ENCODE measurements at places on chromosomes 16 and 17.

DNA sequence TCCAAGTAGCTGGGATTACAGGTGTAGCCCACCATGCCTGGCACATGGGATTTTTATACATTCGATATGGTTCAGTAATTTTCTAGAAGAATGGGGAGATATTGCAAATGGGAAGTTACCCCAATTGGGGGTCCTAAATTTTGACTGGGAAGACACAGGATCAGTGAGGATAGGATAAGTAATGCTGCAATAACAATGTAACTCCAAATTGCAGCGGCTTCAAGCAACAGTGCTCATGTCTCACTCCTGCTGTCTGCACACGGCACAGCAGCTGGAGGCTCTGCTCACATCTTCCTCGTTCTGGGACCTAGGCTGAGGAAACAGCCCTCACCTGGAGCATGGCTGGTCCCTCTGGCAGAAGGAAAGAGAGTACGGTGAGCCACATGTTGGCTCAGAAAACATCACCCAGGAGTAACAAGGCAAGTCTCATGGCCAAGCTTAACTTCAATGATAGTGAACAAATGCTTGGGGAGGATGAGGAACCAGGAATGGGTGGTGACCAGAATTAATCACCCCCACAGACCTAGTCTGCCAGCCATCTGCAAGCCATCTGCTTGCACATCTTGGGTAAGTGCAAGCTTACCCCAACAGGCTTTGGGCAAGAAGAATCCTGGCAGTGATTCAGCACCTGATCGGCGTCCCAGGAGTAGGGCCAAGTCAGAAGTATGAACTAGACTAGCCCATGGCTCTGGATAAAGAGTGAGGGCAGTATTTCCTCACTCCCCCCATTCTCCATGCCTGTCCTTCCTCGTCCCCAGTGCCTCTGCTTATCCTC lies 229.2 kb downstream of the COPRS start:
- H3K4me3 ChIP-seq = no peak overlapping the region
- no peaks in the 10 kb centered on the region for H3K36me3 ChIP-seq

- no peaks in the 10 kb centered on the region for H3K36me3 ChIP-seq
- no peak overlapping the region for H3K27ac ChIP-seq
- H3K27me3 ChIP-seq = no peaks in the 10 kb centered on the region
- peak; percentile 19 for DNase-seq
Measured at GRCh38 chr16:57538235-57538721, 1.9 kb upstream of the CCDC102A start.

DNA sequence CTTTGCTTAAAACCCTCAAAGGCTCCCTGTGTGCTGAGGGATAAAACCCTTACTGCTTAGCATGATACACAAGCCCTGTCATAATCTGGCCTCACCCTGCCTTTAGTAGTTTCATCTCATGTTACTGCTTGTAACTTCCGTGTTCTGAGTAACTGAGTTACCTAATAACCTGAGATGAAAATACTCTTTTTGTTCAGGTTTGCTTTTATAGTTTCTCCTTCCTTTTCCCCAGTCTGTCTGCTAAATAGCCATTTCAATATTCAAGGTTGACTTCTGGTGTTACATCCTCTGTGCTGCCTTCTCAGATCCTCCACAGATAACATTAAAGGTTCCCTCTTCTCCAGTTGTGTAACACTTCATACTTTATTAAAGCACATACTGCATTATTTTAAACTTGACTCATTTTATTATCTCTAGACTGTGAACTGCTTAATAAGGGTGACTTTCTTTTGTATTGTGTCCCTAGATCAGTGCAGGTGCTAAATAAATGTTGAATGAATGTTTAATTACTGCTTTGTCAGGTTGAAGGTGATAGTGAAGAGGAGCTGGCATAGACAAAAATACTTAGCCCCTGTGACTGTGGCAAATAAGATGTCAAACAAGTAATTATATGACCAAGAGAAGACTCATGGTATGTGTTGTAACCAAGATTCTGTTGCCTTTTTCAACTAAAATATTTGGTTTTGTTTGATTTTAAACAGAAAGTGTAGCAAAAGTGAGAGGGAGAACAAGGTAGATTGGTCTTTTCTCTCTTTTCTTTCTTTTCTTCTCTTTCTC lies 47.8 kb downstream of the NFAT5 start:
- no peaks in the 10 kb centered on the region for H3K27me3 ChIP-seq
- no peak overlapping the region for H3K4me3 ChIP-seq
- no peaks in the 10 kb centered on the region for H3K36me3 ChIP-seq
- no peaks in the 10 kb centered on the region for H3K4me1 ChIP-seq
- no peak for DNase-seq

- H3K36me3 ChIP-seq = peaks cover 47% of the 10 kb centered on the region
- H3K27ac ChIP-seq = peak overlapping the region; percentile 96
- H3K4me3 ChIP-seq = no peak overlapping the region
- H3K27me3 ChIP-seq = no peaks in the 10 kb centered on the region
- no peaks in the 10 kb centered on the region for H3K4me1 ChIP-seq
Measured at GRCh38 chr17:1650731-1651558, 1.3 kb upstream of the RILP start.

DNA sequence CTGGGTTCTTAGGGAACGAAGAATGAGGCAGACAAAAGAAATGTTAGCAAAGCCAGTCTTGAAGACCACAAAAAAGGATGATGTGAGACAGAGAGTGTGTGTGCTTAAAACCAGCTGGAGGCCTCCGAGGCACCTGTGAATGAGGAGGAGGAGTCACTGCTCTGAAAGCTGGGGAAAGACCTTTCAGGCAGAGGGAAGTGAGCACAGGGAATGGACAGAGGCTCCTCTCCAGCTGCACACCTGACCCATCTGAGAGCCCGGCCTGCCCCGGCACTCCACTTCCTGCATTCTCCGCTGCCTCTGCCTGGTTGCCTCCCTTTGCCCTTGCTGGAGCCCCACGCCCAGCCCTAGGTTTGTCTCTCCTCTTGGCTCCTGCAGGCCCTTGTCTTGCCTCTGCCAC lies 55.2 kb upstream of the SREBF1 start:
- no peaks in the 10 kb centered on the region for H3K27me3 ChIP-seq
- H3K27ac ChIP-seq = no peak overlapping the region
- H3K36me3 ChIP-seq = no peaks in the 10 kb centered on the region
- DNase-seq = no peak

- no peaks in the 10 kb centered on the region for H3K36me3 ChIP-seq
- no peak overlapping the region for H3K4me3 ChIP-seq
- H3K27ac ChIP-seq = no peak overlapping the region
Measured at GRCh38 chr16:77682586-77682985, 39.7 kb upstream of the NUDT7 start.

DNA sequence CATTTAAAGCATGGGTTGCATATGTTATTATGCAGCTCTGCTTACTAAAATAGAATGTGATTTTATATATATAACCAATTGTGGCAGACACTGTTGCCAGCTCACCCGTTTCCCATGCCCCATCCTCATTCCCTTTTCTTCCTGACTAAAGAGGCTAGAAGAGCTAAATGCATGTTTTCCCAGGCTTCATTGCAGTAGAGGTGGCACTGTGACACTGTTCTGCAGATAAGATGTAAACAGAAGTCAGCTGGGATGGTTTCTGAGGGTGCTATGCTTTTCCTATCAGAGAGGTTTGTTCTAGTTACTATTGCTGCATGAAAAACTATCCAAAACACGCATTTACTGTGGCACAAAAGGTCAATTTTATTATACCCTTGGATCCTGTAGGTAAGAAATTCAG lies 5.7 kb upstream of the TOB1 start:
- peak; percentile 31 for DNase-seq
- peak overlapping the region; percentile 30 for H3K27ac ChIP-seq
- H3K27me3 ChIP-seq = no peaks in the 10 kb centered on the region
- no peaks in the 10 kb centered on the region for H3K4me1 ChIP-seq

DNA sequence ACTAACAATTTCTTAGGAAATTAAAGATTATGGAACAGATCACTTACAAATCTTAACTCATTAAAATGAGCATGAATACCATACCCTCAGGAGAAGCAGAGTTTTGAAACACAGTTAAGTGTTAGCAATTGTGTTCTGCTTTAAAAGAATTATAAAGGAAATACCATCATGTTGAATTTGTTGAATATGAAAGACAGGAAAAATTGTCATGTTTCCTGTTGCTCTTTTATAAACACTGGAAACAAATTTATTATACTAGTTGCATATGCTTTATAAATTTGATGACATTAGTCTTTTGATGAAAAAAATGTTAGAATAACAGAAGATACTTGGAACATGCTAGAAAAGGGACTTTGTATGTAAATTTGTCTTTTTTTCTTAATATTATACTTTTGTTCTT lies 59.7 kb downstream of the VMP1 start:
- peak overlapping the region; percentile 28 for H3K27ac ChIP-seq
- H3K27me3 ChIP-seq = no peaks in the 10 kb centered on the region
- H3K36me3 ChIP-seq = no peaks in the 10 kb centered on the region
- DNase-seq = no peak
- no peaks in the 10 kb centered on the region for H3K4me1 ChIP-seq

GRCh38 chr16:29307598-29308507 lies 98.7 kb downstream of the NPIPB11 start:
- H3K27me3 ChIP-seq = no peaks in the 10 kb centered on the region
- no peak for DNase-seq
- H3K4me1 ChIP-seq = no peaks in the 10 kb centered on the region
- no peak overlapping the region for H3K4me3 ChIP-seq
- no peak overlapping the region for H3K27ac ChIP-seq

- no peak for DNase-seq
- no peaks in the 10 kb centered on the region for H3K36me3 ChIP-seq
- no peaks in the 10 kb centered on the region for H3K27me3 ChIP-seq
- H3K4me3 ChIP-seq = no peak overlapping the region
- peaks cover 46% of the 10 kb centered on the region for H3K4me1 ChIP-seq
Measured at GRCh38 chr16:75068085-75069031, 48.2 kb downstream of the LDHD start.

DNA sequence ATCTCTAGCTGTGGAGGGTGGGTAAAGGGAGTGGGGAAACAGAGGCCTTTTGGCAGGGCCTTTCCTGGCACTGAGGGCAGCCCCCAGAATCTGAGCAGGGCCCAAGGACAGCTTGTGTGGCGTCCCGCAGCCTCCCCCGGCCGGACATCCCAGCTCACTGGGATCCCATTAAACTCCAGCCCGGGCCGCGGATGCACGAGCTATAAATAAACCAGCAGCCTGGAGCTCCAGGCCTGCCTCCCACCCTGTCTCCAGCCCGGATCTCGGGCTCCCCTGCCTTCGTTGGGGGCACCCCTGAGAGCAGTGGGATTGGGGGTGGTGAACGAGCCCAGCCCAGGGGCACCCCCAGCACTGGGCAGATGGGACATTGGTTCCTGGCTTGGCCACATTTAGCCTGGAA lies 13.8 kb upstream of the AATK start:
- no peaks in the 10 kb centered on the region for H3K36me3 ChIP-seq
- H3K27me3 ChIP-seq = no peaks in the 10 kb centered on the region
- H3K4me1 ChIP-seq = no peaks in the 10 kb centered on the region

- no peak for DNase-seq
- no peak overlapping the region for H3K27ac ChIP-seq
- H3K27me3 ChIP-seq = no peaks in the 10 kb centered on the region
- H3K4me1 ChIP-seq = no peaks in the 10 kb centered on the region
Measured at GRCh38 chr16:11621920-11622651, 35.4 kb upstream of the LITAF start.

- H3K27me3 ChIP-seq = no peaks in the 10 kb centered on the region
- H3K36me3 ChIP-seq = no peaks in the 10 kb centered on the region
- DNase-seq = no peak
- H3K27ac ChIP-seq = no peak overlapping the region
Measured at GRCh38 chr16:56198755-56199114, 7.4 kb downstream of the GNAO1 start.

DNA sequence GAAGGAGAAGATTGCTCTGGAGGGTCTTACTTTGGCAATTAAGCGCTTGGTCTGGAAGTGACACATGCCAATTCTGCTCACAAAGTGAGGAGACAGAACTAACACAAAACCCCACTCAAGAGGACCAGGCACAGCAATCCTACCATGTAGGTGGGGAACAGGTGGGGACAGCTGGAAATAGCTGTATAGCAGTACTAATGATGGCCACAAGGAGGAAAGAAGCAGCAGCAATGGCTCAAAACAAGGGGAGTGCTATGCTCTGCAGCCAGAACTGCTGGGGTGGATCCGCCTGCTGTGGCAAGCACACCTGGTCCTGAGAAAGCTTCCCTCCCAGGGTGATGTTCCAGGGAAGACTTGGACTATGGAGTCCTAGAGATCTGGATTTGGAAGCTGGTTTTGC lies 17.0 kb upstream of the TMEM132E start:
- no peak overlapping the region for H3K27ac ChIP-seq
- no peaks in the 10 kb centered on the region for H3K27me3 ChIP-seq
- H3K36me3 ChIP-seq = no peaks in the 10 kb centered on the region
- no peaks in the 10 kb centered on the region for H3K4me1 ChIP-seq
- no peak overlapping the region for H3K4me3 ChIP-seq
- DNase-seq = no peak

DNA sequence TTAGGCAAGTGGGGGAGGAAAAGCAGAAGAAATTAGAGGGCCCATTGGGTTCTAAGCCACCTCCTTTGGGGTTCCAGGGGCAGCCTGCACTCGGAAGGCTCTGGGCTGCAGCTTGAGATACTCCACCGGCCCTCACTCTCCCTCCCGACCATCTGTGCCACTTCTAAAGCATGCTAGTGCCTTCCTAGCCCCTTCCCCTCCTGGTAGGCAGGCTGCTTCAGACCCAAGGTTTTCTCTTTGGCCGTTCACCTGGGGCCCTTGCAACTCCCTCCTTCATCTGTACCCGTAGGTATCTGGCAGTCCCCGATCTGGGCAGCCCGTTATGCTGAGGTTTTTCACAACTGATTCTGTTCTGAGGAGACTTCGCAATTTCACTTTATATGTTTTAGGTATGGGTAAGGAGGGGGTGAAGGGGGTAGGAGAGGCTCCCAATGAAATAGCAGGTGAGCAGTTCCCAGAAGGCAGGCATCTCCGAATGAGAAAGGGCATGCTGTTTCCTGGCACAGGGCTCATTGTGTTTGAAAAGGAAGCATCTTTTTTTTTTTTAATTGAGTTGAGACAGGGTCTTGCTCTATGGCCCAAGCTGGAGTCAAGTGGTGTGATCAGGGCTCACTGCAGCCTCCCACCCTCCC lies 98.7 kb downstream of the RAB11FIP4 start:
- H3K36me3 ChIP-seq = no peaks in the 10 kb centered on the region
- no peak for DNase-seq
- no peaks in the 10 kb centered on the region for H3K27me3 ChIP-seq
- no peak overlapping the region for H3K27ac ChIP-seq
- no peak overlapping the region for H3K4me3 ChIP-seq
